ENCODE measurements at places on chromosomes 11 and 22.

DNA sequence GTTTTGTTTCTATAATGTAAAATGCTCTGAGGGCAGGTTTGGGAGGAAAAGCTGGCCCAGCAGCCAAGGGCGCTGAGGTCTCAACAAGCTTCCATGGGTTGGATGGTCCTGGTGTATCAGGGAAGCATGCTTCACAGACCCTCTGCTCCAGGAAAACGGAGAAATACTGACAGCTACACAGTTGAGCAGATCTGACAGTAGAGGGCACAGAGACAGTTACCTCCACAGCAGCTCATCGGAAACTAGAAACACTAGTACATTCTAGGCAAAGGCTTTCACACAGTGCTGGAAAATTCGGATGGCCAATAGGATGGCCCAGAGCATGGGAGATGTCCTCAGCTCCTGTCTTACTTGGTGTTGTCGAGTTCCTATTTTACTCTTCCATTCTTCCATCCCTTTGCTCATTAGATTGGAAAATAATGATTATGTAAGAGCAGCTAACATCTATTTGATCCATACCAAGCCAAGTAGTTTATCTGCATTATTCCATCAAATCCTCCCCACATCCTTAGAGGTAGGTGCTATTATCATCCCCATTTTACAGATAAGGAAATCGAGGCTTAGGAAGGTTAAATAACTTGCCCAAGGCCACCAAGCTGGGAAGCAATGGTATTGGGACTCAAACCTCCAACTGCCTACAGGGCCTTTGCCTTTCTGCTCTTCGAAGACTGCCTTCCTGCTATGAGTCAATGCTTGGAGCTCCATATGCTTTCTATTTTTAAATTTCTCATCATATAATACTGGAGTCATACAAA is 28.3 kb downstream of the LMO2 start:
- DNase-seq = no peak

DNA sequence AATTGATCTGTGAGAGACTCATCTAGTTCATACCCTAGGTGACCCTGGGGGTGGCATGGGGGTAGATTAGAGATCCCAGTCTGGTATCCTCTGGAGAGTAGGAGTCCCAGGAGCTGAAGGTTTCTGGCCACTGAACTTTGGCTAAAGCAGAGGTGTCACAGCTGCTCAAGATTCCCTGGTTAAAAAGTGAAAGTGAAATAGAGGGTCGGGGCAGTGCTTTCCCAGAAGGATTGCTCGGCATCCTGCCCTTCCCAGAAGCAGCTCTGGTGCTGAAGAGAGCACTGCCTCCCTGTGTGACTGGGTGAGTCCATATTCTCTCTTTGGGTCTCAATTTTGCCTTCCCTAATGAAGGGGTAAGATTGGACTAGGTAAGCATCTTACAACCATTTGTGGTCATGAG is 653 bp downstream of the IL18BP start:
- DNase-seq = no peak

- peak; percentile 96 for DNase-seq
These were observed 12.5 kb downstream of the FLRT1 start for GRCh38 chr11:64048042-64048854.

DNA sequence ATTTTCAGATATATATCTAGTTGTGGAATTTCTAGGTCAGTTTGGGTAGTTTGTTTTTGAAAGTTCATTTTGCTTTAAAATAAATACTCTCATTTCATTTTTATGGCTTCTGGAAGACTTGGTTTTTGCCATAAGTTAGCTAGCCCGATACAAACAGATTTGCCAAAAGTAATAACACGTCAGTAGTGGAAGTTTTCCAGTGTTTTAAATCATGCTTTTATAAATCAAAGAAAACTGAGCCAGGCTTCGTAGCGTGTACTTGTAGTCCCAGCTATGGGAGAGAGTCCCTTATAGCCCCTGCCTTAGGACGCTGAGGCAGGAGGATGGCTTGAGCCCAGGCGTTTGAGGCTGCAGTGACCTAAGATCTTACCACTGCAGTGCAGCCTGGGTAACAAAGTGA is 21.7 kb upstream of the MICALL1 start:
- no peak for DNase-seq

Data from hippocampal formation (tissue), 2 donors.